ENCODE measurements at places on chromosomes 1 and 21.

GRCh38 chr21:27164208-27165177, 197.6 kb upstream of the ADAMTS5 start:
- no peak for DNase-seq

DNA sequence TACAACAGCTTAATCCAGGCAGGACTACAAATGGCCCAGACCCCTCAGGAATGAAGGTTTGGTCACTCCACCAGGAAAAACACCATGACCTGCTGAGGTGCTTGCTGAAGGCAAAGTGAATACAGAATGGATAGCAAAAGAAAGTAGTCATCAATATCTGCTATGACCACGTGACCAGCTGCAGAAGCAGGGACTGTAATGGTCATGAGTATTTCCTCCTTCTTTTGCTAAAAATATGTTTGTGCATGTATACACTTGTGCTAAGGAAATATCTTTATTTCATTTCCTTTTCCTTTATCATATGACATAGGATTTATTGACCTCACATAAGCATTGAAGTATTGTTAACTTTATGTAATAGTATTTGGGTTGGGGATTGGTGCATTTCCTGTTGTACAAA, 26.4 kb upstream of the GOLT1A start:
- no peak for DNase-seq

DNA sequence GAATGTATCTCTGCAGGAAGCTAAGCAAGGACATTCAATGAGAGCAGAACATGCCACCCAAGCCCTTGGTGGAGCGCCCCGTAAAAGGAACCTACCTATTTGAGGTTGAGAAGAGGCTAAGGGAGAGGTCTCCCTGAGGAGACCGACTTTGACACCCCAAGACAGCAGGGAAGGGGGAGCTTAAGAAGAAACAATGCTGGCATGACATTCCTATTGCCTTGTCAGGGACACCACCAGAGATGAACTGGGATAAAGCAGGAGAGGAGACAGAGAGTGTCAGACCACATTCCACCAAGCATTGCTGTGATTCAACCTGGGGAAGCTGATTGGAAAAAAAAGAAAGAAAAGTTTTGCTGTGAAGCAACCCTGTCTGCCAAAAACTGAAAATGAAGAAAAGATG, 13.3 kb upstream of the S100A2 start:
- no peak for DNase-seq

- no peak for DNase-seq
These were observed 87.5 kb upstream of the KIF26B start for GRCh38 chr1:245067257-245067656.

DNA sequence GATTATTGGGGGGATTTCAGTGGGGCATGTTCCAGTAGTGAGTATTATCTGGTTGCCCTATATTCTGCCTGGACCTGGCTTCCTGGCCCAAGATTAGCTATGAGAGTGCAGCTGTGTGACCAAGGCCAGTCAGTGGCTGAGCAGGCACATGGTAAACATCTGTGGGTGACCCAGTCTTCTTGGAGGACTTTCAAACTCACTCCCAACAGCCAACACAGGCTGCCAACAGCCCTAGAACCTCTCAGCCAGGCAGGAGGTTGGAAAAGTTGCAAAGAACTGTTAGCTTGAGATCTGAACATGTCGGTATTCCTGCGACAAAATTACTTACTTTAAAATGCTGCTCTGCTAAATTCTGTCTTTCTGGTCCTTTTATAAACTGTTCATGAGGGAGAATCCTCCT, 192.4 kb downstream of the TGFBR3 start:
- no peak for DNase-seq

- peak; percentile 96 for DNase-seq
These were observed 596 bp downstream of the CD247 start for GRCh38 chr1:167517535-167518330.

GRCh38 chr1:20198918-20199317, 12.6 kb upstream of the PLA2G2C start:
- DNase-seq = no peak

GRCh38 chr21:34818662-34819158, 149.9 kb downstream of the CLIC6 start:
- no peak for DNase-seq

- DNase-seq = no peak
These were observed 120.0 kb downstream of the SETD4 start for GRCh38 chr21:35940074-35940927.

Measured in activated effector memory CD4-positive, alpha-beta T cell treated with anti-CD3 and anti-CD28 coated beads, Interleukin-2, amount 50 U/mL, for 16 hours (primary cell).